ENCODE measurements at places on chromosomes 11 and 22.

DNA sequence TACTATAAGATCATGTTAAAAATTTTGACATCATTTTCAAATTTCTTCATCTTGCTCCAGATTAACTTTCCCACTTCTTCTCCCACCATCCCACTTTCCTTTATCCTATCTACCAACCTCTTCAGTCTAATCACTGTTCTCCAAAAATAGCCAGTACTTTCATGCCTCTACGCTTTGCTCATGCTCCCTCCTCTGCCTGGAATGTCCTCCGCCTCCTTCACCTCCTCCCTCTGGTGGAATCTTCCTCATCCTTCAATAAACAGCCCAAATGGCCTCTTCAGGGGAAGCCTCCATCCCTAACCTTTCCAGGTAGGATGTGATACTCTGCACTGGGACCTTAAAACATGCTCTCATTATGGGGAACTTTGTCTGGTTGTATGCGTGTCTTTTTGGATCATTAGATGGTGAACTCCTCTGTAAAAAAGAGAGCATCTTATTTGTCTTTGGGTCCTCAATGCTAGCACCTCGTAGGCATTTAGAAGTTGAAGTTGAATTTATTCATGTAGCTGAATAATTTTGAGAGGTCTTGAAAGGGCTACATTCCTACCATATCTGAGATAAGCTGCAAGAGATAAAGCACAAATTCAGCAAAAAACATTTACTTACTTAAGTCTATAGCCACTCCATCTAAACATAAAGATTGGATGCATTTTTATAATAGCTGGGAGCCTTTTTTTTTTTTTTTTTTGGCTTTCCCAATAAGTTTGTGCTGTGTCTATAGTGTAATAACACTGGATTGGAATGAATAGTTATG is 8.0 kb upstream of the CSRP3 start:
- DNase-seq: no peak

DNA sequence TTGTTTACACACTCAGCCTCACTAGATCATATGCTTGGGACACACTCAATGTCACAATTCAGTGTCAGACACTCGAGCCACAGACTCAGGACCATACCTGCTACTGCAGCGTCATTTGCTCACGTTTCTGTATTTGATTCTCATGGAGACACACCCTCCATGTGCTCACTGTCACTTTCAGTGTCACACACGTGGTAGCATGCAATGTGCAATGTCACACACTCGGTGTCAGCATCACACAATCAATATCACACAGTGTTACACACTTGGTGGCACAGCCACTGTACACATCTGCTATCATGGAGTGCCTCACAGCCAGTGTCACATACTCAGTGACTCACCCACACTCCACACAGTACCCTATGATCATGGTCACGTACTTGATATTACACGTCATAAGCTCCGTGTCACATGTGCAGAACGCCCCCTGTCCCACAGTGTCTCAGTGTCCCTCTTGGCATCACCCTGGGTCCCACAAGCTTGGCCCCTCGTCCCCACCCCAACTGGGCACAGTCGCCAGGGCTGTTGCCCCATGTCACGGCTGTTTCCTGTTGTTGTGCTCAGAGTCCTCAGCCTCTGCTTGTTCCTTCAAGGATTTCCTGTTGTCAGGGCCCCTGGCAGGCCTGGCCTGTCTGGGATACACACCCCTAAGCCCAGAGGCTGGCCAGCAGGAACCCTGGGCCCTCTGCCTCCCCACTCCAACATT is 49.6 kb downstream of the PDE2A start:
- no peak for DNase-seq

DNA sequence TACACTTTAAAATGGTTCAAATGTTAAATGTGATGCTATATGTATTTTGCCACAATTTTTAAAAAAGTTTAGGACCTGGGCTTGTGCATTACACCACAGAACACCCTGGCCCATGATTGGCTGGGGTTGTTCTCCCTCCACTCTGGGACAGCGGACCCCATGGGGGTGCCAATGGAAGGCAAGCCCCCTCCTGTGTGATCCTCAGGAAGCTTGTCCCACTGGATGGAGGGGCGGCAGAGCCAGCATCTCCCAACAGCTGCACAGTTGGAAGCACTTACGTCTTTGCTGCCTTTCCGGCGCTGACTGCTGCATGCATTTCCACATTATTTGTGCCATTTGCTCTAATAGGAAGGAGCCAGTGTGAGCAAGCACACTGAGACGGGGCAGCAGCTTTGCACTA is 196.5 kb downstream of the SHANK2 start:
- no peak for DNase-seq

- DNase-seq: no peak
Observed at GRCh38 chr11:102171101-102171500, 60.9 kb downstream of the YAP1 start.

GRCh38 chr11:81946831-81947230 is 786.8 kb downstream of the FAM181B start:
- DNase-seq: no peak

GRCh38 chr11:128955636-128956035 is 13.0 kb upstream of the TP53AIP1 start:
- DNase-seq: no peak

DNA sequence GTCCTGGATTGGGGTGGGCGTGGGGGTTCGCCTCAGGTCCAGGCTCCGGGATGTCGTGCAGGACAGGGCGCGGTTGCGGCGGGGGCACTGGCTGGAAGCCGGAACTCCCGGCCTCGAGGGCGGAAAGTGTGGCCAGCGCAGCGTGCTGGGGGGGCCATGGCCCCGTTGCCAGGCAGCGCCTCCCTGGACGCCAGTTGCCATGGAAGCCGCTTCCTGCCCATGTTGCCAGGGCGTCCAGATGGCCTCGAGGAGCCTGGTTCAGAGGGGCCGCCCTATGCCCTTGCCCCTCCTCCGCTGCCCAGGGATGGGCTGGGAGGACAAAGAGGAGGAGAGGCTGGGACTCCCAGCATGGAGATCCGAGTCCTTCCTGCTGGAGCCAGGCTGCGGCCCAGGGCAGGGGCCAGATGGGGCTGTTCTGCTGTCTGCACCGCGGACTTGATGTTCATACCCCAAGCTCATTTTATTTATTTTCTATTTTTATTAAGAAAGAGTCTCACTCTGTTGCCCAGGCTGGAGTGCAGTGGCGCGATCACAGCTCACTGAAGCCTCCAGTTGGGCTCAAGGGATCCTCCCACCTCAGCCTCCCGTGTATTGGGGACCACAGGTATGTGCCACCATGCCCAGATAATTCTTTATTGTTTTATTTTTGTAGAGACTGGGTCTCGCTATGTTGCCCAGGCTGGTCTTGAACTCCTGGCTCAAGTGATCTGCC is 4.6 kb upstream of the CCDC188 start:
- no peak for DNase-seq

DNA sequence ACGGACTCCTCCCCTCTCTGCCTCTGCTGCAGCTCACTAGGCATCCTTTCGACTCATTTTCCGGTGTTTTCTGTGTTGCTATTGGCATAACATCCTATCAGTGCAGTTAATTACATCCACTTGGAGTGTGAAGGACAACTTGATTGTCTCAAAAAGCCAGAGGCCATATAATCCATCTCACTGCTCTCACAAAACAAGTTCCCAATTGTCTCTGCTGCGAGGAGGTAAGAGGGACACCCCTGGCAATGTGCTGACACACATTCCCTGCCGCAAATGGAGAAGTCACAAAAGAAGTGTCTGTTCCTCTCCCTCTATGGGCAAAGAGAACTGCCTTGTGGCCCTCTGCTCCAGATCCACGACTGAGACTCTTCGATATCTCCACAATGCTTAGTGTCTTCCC is 618.4 kb downstream of the OPCML start:
- DNase-seq: no peak

DNA sequence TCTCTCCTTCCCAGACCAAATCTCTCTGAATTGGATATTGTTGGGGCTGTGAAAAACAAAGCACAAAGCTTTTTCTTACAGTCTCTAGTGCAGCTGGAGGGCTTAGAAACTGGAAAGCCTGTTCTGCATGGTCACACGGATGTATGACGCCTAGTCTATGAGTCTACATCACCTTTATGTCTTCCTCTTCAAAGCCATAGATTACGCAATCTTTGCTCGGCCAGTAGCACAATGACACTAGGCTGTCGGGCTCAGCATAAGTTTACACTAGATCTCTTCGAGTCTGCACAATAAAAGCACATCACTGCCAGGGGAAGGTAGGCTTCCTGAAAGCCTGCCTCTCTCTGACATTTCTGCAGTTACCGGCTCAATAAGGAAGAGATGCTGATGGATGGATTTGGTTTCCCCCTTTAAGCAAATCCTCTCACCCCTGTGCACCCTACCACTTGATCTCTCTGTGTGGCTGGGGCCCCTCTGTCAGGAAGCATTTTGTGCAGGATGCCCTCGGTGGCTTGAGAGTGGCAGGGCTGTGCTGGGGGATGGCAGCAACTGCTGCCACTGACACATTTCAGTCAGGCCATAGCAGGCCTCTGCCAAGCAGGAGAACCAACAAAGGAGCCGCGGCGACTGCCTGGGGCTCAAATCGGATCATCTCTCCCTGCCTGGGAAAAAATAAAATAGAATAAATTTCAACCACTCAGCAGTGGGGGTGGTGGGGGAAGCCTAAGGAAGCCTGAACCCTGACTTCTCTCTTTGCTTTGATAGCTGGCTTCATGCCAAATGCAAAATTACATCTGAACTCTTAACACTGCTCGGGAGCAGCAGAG is 1272.8 kb downstream of the LRRC4C start:
- no peak for DNase-seq

- no peak for DNase-seq
Observed at GRCh38 chr22:49153921-49154320, 673.8 kb downstream of the BRD1 start.

- DNase-seq: no peak
Observed at GRCh38 chr11:64562723-64563351, 28.2 kb upstream of the SLC22A12 start.

DNA sequence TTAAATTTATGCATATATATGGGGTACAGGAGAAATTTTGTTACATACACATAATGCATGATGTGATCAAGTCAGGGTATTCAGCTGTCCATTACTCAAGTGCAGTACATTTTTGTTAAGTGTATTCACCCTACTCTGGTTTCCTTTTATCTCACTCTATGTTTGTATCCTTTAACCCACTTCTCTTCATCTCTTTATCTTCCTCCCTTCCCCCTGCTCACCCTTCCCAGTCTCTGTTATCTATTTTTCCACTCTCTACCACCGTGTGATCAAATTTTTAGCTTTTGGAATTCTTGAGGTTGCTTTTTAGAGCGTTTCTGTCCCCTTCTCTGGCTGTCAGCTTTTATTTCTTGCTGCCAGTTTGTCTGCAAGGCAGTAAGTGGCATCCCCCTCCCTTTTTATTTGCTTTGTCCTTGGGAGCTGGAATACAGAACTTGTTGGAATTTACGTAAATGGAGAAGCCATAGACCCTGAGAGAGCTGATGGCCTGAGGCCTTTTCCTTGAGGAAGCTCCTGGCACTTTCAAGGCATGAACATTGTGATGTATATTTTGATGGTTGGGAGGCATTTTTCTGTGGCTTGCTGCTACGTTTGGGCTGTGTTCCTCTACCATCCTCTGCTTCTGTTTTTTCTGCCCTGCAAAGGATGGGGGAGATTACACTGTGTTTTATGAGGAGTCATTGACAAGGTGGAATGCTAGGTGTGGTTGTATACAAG is 148.6 kb downstream of the LDLRAD3 start:
- no peak for DNase-seq

GRCh38 chr11:116513894-116514293 is 258.9 kb downstream of the BUD13 start:
- no peak for DNase-seq

DNA sequence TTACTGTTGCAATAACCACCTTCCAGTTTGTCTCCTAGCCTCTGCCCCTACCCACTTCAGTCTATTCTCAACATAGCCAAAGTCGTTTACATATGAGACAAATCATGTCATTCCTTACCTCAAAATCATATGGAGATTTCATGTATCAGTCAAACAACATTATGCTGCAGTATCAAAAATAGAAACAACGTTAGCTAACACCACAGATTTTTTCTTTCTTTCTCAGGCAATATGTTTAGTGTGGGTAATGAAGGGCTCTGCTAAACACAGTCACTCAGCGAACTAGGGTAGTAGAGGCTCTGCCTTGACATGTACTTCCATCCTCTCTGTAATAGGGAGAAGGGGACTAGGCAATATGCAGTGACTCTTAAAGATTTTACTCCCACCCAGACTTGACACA is 141.3 kb upstream of the DDI1 start:
- no peak for DNase-seq

- DNase-seq: no peak
Observed at GRCh38 chr11:14414470-14415461, 55.8 kb upstream of the RRAS2 start.

- DNase-seq: no peak
Observed at GRCh38 chr11:120805960-120806555, 217.8 kb upstream of the TBCEL start.

DNA sequence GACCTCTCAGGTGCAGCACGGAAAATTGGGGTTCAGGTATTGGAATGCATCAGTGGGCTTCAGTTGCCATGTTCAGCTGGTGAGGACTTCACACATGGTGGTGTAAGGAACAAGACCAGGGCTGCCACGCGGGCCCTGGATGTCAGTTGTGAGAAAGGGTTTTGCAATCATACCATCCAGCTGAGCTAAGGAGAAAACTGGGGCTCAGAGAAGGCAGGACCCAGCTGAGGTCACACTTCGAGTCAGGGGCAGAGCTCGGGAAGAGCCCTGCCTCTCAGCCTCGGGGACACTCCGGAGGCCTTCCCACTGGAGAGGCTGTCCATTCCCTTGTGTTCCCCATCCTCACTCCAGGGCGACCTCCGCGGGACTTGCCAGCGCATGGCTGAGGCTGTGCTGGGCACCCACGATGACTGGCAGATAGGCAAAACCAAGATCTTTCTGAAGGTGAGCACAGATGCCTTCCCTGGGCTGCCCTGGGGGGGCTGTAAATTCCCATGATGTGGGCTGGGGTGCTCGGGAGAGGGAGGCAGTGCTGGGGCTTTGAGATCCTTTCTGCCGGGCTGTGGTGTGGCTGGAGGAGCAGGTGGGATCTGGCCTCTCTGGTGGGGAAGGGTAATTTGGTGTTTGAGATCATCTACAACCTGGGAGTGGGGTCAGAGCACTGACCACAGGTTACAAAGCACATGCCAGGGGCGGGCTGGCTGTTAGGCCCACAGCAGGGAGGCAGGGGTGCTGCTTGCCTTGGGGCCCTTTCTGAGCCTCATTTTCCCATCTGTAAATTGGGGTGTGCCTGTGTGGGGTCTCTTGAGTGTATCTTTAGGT is 47.2 kb downstream of the MYO7A start:
- no peak for DNase-seq

- no peak for DNase-seq
Observed at GRCh38 chr11:102643941-102644340, 18.8 kb upstream of the MMP20 start.

GRCh38 chr11:33259869-33260268 is 2.7 kb downstream of the HIPK3 start:
- DNase-seq: no peak

- DNase-seq: no peak
Observed at GRCh38 chr11:44468345-44468988, 97.0 kb upstream of the CD82 start.

- DNase-seq: no peak
Observed at GRCh38 chr11:102729849-102730815, 5.4 kb upstream of the MMP8 start.

- DNase-seq: no peak
Observed at GRCh38 chr11:119419834-119420492, 3.0 kb downstream of the THY1 start.

Data from ureter (tissue), 1 donor.